ENCODE measurements at places on chromosomes 13 and 19. TPM values are rescaled to one million over a fixed set of nuclear protein-coding genes. Genes with fewer than 3 reads are reported as not detected.

Gene LMO7
- total RNA-seq, result 4.3 TPM

Gene FAAP24
- 10.1 TPM for total RNA-seq

GRCh38 chr13:34208336-34208735, 390.4 kb downstream of the RFC3 start:
- DNase-seq, result no peak

- DNase-seq, result no peak
Observed at GRCh38 chr19:10374931-10375330, 5.4 kb downstream of the TYK2 start.

DNA sequence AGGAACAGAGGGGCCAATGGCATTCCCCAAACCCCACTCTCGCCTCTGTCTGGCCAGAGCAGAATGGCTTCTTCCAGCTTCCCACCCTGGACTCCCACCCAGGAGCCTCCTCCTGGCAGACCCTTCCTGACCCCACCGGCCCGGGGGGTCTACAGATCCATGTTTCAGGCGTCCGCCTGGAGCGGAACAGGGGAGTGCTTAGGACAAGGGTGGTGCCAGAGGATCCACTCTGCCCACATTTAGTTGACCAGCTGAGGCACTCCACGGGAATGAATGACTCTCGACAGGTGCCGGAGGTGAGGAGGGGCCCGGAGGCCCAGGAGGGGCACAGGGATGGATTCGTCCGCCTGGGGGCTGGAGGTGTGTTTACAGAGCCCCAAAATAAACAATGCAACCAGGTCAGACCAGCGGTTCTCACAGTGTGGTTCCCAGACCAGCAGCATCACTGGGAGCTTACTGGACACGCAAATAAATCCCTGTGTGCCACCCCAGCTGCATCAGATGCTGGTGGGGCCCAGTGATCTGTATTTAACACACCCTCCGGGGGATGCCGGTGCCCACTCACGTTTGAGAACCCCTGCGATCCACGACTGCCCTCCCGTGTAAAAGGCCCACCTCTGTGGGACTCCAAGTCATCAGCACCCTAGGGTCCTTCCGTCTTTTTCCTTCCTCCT, 15.1 kb upstream of the NCCRP1 start:
- no peak for DNase-seq

DNA sequence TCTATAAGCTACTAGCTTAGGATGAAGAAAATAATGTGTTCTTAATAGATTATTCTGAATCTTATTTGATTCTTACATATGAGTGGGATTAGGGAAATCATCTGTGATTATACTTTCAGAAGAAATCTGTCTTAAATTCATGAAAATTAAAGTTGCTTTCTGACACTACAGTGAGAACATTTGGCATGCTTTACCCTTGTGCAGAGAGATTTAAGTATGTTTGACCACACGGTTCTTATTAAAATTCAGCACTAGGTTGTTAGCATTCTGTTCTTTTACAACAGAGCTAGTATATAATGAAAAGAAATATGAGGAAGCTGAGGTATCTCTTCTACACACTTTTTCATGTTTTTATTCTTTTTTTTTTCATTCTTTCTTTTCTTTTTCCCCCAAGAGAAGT, 2723.9 kb downstream of the PCDH9 start:
- DNase-seq, result no peak

GRCh38 chr13:23856008-23856750, 33.0 kb downstream of the MIPEP start:
- no peak for DNase-seq

GRCh38 chr13:32060401-32060878, 28.9 kb downstream of the FRY start:
- DNase-seq, result no peak

DNA sequence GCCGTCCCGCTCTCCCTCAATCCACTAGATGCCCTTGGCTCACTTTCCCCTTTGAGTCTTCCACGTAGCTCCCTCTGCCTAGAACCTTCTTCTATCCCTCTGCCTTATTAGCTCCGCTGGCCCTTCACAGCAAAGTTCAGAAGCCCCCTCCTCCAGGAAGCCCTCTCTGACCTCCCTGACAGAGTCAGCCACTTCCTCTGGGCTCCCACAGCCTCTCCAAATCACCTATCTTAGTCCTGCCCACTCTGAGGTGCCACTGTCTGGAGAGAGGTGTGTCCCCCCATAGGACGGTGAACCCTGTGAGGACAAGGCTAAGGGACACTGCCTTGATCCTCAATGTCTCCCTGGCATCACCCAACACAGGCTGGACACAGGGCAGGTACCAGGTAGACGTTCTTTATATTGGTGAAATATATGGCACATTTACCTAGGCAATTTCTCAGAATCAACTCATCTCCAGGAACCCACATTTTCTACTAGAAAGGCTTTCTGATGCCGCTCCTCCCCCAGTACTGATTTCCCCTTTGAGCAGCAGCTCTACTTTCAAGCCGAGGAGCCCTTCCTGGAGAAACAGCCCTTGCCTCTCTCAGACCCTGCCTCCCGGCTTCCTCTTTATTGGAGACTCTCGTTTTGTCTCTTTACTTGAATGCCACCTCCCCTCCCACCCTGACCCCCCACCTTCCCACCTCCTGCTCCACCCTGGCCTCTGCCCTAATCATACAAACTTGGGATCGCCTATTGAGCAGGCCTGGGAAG, 3.4 kb upstream of the TGFB1 start:
- peak; percentile 83 for DNase-seq

DNA sequence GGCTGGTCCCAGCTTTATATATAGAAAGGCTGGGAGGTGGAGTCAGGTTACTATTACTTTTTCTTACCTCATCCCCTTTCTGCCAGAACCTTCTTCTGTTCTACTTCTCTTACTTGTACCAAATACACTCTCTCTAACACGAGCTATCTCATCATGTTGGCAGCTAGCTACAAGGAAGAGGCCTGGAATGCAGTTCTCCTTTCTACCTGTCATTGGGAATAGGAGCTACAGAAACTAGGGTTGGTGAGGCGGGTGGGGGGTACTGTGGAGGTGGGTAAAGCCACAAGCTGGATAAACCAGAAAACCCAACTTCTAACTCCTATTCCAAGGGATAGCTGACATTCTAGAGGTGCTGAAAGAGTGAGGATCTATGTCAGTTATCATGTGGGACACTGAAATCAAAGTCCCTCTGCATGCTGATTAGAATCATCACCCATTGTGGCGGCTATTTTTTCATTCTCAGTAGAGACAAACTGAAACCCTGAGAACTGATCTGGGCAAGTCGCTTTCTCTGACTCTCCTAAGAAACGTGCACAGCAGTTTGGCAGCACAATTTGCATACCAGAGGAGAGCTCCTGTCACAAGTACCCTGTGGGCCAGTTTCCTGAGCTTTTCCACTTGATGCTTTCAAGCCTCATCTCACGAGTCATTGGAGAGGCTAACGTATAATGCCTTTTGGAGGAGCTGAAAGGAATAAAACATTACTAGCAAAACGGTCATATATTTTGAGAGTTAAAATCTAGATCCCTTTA, 358.1 kb downstream of the ENOX1 start:
- DNase-seq, result no peak

DNA sequence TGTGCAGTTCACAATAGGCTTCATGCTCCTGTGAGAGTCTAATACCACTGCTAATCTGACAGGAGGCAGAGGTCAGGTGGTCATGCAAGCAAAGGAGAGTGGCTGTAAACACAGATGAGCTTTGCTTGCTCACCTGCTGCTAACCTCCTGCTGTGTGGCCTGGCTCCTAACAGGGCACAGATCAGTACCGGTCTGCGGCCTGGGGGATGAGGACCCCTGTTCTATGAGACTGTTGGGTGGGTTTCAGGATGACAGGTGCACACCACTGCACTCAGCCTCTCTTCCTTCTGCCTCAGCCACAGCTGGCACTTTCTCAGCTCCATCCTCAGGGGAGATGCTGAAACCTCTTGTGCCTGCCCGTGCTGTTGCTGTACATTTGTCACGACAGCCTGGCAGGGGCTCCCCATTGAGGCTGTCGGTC, 9.7 kb downstream of the CLEC4G start:
- DNase-seq, result no peak

Data from activated CD4-positive, alpha-beta T cell treated with anti-CD3 and anti-CD28 coated beads, Interleukin-2, amount 10 ng/mL, durations not matched to agents 24 days and 14 days (primary cell).